Fibroblast of skin of back (primary cell): ENCODE measurements at places on chromosomes 11 and 22.
A peak's percentile ranks its signal among the peaks of the same experiment; 100 is the strongest.

- DNase-seq, result no peak
Observed at GRCh38 chr11:62555464-62556107, 9.0 kb upstream of the AHNAK start.

DNA sequence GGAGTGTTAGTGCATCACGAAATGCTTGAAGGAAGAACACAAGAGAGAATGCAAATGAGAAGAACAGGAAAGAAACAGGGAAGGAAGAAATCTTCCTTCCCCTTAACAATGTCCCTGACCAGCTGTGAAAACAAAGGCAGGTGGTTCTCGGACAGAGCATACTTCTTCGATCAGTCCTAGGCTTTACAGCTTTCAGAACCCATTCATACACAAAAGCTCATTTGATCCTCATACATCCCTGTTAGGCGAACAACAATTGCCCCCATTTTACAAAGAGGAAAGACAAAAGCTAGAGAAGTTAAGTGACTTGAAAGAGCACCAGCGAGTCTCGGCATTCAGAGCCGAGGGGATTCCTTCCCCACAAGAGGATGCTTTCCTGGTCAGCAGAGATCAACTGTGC lies 57.2 kb upstream of the LRRC55 start:
- no peak for DNase-seq

- no peak for DNase-seq
Observed at GRCh38 chr22:26168939-26169314, 335 bp upstream of the SEZ6L start.

- DNase-seq, result no peak
Observed at GRCh38 chr11:5690736-5691135, 1.1 kb downstream of the TRIM22 start.

- no peak for DNase-seq
Observed at GRCh38 chr22:36395055-36395849, 7.5 kb upstream of the MYH9 start.

DNA sequence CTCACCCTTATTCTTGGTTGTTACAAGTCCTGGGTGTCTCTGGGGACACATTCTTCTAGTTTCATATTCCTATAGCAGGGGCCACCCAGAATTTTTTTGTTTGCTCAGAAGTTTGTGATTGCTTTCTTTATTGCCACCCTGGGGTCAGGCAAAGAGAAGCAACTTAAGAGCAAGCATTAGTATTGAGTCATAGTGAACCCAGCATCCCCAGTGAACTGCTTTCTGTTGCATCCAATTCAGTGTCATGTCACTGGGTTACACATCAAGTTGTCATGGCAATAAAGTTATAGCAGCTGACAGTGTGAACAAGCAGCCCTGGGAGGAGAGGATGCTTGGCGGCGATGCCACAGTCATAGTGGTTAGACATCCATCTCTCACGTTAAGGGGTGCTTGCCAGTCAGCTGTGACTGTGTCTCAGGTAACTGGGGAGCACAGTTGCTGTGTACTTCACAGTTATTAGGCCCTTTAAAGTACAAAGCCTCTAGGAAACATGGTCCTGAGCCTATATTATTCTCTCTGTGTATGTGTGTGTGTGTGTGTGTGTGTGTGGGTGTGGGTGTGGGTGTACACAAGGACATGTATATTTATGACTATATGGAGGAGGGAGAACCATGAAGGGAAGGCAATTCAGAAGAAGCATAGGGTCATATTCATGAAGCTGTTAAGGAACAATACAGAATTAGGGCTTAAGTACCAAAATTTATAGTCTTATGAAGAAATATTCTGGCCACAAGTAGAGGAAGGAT lies 52.5 kb downstream of the TRIM44 start:
- DNase-seq, result peak; percentile 66
